Renal pelvis (tissue), 12 donors: ENCODE measurements at places on chromosomes 3 and 15.

GRCh38 chr15:20645956-20646355 is 104.4 kb upstream of the GOLGA6L6 start:
- DNase-seq, result no peak

- DNase-seq, result peak; percentile 33
Observed at GRCh38 chr15:93274257-93274656, 185.2 kb upstream of the RGMA start.

GRCh38 chr3:178451799-178452198 is 84.4 kb upstream of the KCNMB2 start:
- DNase-seq, result no peak

DNA sequence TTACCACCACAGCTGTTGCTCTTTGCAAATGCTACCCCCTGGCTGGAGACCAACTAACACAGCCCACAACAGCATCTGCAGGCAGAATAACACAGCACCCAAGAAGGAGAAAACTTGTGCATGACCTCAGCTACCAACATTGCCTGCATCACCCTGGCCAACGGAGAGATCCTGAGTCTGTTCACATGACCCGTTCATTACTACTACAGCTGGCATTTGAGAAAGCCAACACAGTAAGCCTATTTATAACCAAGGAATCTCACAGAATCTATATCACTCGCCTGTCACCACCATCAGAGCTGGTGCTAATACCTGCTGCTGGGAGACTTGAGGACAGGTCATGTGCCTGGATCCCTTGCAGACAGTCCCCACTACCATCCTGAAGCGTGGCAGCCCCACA is 215.2 kb downstream of the POLQ start:
- no peak for DNase-seq

DNA sequence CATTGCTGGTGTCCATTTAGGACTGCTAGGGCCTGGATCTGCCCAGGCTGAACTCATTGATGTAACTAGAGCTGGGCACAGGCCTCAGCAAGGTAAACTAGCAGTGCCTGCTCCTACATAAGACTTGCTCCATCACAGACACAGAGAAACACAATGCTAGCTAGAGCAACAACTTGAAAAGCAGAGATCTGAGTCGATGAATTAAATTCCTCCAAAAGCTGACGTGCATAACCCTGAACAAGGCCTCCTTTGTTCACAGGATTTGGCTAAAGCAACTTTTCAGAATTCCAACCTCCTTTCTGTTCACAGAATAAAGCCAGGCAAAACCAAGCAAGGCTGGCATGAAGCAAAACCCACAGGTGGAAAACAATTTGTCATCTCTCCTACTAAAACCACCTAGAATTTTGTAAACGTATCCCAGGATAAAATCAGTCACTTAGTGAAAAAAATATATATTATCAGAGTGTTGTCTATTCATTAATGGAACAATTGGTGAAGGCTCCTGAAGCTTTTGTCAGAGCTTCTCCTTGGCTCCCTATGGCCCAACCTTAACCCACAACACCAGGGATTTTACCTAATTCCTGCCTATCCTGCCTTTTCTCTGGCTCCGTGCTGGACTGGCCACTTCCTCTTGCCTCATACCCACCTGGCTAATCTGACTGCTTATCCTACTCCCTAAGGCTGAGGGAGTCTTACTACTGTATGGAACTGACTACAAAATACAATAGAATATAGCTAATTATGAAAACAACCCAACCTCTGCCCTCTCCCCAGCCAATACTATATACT is 39.9 kb downstream of the PLCH1 start:
- DNase-seq, result peak; percentile 14

GRCh38 chr3:129087138-129087702 is 26.6 kb downstream of the GP9 start:
- no peak for DNase-seq

DNA sequence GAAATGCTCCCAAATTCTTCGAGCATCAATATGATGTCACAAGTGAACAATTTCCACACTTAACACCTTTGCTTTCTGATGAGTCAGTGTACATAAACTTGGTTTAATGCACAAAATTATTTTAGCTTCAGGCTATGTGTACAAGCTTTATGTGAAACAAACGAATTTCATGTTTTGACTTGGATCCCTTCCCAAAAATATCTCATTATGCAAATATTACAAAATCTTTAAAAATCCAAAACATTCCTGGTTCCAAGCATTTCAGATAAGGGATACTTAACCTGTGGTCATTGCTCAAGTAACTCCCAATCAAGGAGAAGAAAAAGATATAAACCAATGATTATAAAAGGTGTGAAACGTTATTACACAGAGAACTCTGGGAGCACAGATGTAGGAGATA is 25.2 kb downstream of the RAB5A start:
- no peak for DNase-seq

GRCh38 chr3:184952671-184953070 is 140.7 kb downstream of the VPS8 start:
- no peak for DNase-seq

DNA sequence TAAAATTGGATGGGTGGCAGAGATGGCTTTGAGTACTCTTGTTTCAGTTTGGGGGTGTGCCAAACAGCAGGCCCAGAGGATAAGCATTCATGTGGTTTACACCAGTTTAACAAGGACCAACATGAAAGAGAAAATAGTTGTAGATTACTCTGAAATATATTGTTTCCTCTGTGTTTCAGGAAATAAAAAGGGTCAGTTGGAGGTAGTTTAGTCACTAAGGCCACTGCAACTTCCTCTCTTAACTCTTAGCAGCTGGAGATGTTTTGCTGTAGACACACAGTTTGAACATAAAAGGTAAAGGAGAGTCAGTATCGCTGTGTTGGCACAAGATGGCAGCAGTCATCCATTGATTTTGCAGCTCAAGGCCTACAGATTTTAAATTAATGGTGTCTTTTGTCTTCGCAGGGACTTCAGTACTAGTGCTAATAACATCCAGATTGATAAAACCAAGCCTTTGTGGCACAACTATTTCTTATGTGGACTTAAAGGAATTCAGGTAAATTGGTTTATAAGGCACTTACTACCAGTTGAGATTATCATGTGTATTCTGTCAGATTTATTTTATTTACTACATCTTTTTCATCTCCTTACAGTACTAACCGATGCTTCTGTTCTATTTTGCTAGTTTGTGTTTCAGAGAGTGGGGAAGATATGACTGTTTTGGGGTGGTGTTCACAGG is 65.5 kb downstream of the GALK2 start:
- DNase-seq, result peak; percentile 84

DNA sequence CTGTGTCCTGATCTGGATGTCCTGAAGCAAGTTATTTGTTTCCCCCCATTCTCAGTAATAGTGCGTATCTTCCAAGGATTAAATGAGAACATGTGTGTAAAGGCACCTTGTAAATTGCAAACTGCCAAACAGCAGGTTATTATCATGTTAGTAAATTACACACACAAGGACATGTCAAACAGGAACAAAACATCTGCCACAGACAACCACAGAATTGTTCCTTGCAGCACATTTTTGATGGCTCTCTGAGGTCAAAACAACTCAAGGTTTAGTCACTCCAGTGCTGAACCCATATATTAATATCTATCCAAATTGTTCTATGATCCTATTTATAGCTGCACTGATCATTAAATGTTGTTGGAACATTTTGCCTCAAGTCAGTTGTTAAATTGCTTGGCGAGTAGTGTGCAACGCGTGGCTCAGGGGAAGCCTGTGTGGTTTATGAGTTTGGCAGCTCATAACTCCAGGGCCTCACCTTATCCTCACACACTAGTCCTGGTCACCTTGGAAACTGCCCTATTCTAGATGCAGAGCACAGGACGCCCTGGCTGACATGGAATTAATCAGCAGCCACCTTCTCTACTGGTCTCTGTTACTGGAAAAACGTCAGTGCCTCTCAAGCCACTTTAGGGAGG is 46.3 kb upstream of the CDV3 start:
- DNase-seq, result no peak

DNA sequence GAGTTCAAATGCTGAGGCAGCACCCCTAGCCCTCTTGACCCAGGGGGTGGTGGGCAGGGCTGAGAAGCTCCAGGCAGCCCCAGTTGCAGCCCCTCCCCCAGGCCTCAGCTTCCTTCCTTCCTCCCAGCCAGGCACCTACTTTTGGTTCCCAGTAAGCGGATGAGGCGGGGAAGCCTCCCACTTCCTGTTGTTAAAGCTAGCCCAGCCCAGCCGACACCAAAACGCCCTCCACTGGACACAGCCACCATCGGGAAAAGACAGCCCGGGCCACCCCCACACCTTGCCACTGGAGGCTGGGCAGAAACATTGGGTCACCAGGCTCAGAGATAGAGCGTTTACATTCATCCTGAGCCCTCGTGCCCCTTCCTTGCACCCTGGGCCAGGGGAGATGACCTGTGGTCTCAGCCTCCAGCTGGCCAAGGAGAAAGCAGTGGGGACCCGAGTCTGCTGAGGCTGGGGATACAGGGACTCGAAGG is 3.5 kb downstream of the DUSP7 start:
- peak; percentile 67 for DNase-seq

GRCh38 chr15:95446854-95447253 is 883.6 kb upstream of the NR2F2 start:
- DNase-seq, result no peak

DNA sequence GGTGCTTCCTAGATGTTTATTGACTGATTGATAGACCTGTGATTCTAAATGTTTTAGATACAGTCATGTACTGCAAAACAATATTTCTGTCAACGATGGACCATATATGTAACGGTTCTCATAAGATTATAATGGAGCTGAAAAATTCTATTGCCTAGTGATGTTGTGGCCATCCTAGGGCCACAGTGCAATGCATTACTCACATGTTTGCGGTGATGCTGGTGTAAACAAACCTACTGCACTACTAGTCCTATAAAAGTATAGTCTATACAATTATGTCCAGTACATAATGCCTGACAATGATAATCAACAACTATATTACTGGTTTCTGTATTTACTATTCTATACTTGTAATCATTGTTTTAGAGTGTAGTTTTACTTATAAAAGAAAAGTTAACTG is 46.8 kb downstream of the CHST2 start:
- no peak for DNase-seq

GRCh38 chr3:175737646-175738572 is 878.8 kb downstream of the NAALADL2 start:
- DNase-seq, result no peak

DNA sequence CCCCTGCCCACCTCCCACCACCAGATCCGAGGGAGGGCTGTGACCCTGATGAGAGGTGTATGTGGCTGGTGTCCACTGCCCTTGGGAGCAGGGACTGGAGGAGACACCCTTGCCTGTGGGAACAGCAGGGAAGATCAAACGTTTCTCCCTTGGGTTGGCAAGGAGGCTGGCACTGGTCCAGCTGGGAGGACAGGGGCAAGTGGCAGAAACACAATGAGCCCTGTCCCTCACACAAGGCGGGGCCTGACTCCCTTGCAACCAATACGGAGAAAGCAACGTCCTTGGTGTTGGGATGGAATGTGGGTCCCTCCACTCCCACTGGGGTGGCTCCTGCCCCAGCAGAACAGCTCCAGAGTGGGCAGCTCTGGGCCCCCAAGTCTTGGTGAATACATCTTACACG is 5.2 kb downstream of the HYAL2 start:
- DNase-seq, result no peak

- no peak for DNase-seq
Observed at GRCh38 chr15:81939604-81940440, 106.0 kb downstream of the MEX3B start.

GRCh38 chr15:53910236-53910849 is 67.9 kb upstream of the UNC13C start:
- DNase-seq, result no peak
